ENCODE measurements at places on chromosomes 11 and 22.

DNA sequence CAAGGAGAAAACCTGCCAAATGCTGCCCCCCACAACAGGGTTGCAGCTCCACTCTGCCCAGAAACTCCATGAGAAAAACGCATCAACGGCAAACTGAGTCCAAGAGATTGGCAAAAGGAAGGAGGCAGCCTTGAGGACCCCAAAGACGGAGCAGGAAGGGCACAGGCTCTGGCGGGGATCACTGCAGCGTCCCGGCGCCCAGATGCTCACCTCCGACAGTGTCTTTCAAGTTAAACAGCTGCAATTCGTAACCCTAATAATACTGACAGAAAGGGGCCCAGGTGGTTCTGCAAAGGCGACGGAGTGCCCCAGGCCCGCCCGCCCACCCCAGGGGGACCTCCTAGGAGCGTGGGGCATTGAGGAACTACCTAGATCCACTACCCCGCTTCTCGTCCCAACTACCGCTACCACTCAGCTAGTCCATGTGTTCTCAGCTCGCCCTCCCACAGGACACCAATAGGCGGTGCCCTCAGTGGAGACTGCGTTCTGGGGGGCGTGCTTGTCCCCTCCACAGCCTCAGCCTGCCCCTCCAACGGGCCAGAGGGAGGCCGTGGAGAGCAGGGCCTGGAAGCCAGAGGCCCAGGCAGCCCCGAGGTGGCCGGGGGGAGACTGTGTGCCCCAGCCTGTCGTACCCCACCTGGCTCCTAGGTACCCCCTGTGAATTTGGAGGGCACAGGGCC lies 127.4 kb downstream of the PHF21B start:
- DNase-seq, result no peak

DNA sequence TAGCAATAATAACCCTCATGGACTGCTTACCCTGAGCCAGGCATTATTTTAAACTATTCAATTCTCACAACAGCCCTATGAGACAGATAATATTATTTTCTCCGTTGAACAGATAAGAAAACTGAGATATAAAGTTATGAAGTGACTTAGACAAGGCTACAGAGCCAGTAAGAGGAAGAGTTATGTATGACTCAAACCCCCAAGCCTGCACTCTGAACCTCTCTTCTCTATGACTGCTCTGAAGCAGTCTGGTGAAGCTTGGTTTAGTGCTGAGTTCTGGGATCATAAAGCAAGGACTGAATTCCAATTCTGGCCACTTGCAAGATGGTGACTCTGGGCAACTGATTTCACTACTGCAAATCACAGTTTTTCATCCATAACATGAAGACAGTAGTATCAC lies 34.5 kb downstream of the TNKS1BP1 start:
- no peak for DNase-seq

- no peak for DNase-seq
Measured at GRCh38 chr22:42156121-42156520, 25.5 kb upstream of the CYP2D6 start.

GRCh38 chr11:26949846-26950245 lies 44.1 kb upstream of the FIBIN start:
- no peak for DNase-seq

DNA sequence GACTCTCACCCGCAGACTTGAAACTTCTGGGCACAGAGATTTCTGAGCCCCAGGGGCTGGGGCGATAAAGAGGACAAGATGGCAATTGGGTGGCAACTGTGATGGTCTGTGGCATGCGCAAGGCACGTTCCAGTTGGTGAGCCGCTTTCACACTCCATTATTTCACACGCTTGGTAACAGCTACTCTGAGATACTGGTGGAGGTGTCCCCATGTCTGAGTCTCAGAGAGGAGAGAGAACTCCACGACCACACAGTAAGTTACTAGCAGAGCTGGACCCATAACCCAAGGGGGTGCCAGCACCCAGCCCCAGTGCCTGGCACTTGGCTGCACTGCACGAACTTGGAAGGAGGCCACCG lies 6.0 kb upstream of the KCNJ4 start:
- DNase-seq, result no peak

GRCh38 chr22:18109410-18110193 lies 1.0 kb upstream of the TUBA8 start:
- no peak for DNase-seq

DNA sequence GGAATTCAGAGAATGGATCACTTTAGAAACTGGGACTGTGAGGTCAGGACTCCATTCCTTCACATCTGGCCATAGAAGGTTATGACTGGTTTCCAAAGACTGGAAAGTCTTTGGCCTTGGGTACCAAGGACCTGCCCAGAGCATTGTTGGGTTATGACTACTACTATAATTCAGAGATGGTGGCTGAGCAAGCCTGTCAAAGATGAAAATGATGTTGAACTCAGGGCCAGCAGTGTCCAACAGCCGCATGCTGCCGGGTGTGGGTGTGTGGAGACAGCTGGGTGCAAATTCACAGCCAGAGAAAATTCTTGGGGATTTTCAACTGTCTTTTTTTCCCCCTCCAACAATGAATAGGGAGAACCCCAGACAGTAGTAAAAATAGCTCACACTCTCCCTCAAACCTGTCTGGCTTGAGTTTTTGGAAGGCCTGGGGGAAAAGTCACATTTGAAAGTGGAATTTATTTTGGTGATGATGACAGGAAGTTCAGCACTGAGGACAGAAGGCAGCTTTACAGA lies 166.8 kb upstream of the NCAM1 start:
- no peak for DNase-seq

DNA sequence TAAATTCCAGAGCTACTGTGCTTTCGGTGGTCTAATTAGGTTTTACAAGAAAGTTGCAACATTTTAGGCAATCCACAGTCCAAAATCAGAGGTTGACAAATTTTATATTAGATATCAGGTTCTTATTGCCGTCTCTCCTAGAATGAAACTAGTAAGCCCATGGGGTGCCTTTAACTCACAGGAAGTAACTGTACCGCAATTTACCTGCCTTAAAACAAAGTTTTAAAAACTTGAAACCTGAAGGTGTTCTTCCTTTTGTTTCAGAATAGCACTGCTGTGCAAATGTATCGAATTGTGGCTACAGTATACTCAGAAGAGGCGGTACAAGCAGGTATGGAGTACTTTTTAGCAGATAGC lies 77.2 kb downstream of the PISD start:
- no peak for DNase-seq

- DNase-seq, result no peak
Measured at GRCh38 chr22:22421392-22421791, 87.2 kb downstream of the ZNF280B start.

DNA sequence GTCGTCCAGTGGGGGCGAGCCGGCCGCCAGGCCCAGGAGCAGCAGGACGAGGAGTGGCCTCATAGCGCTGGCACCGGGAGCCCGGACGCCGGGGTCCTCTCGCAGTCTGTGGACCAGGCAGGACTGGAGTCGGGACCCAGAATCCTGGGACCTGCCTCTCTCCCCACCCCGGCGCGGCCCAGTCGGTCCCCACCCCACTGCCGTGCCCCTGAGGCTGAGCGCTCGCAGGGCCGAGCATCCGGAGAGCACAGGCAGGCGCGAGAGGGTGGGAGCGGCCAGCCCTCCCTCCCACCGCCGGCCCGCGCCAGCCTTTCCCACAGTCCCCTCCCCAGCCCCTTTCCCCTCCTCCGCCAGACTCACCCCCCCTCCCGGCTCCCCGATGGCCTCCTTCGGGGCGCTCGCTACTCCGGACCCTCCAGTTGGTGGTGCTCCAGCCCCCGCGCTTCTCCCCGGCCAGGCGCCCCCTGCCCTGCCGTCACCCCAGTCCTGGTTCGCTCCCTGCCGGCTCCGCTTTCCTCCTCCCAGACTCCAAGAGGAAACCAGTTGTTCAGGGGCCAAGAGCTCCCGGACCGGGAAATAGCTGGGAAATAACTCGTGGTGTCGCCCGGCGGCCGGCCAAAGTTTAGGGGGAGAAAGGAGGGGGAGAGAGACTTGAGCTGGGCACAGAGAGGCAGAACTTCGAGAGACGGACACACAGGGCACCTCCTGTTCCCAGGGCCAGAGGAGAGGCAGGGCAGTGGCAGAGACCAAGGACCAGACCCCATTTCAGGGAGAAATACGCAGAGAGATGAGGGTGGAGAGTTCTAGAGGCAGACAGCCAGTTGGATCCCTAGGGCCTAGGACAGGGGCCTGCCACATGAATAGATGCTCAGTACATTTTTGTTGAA lies at the start of gene C1QTNF5:
Gene C1QTNF5 (minus strand): TSS at position 549 of the 887 bp plus-strand sequence. CDS start 486 bp downstream, at position 63.
- DNase-seq, result no peak

DNA sequence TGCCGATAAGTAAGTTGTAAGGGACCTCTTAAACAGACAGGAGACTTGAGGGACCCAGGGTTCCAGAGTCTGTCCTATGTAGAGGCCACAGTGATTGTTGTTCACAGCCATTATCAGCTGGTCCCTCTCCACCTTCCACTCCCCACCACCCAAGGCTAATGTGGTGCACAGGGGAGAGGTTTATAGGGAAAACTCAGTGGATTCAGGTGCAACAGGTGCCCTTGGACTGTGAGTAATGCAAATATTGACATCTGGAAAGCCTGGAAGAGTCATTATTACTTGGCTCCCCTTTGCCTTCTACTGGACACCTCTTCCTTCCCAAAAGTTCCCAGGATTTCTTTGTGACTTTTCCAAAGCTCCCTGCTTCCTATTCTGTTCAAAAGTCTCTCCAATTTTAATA lies 441.1 kb upstream of the CCDC90B start:
- DNase-seq, result no peak

Data from activated CD4-positive, CD25-positive, alpha-beta regulatory T cell treated with anti-CD3 and anti-CD28 coated beads, Interleukin-2, amount 50 U/mL, for 72 hours (primary cell).